ENCODE measurements at places on chromosomes 11 and 22.
A peak's percentile ranks its signal among the peaks of the same experiment; 100 is the strongest.

- peak; percentile 83 for DNase-seq
Observed at GRCh38 chr11:61815790-61816735, 740 bp downstream of the FADS1 start.

DNA sequence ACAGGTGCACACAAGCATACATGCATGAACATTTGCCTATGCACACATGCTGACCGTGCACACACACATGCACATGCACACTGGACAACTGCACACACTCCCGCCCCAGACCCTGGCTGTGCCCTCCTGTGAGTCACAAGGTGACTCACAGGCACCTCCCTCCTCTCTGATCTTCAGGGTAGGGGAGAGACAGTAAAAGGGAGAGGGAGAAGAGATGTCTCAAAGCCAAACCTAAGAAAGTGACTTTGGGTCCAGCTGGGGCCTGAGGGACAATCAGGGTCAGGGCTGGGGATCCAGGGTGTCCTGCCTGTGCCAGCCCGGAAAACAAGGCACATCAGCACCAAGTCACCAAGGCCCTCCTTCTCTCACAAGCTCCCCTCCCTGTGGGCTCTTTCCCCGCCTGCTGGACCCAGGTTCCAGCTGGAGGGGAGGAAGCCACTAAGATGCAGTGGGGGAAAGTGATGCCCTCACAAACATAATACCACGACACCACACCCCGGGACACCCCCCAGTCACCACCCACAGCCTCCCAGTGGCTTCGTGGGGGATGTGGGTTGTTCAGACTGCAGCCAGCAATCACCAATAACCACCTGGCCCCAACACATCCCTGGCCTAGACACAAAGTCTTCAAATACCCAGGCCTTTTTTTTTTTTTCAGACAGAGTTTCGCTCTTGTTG is 39.3 kb downstream of the PDGFB start:
- DNase-seq: peak; percentile 53

- DNase-seq: peak; percentile 36
Observed at GRCh38 chr11:102451681-102452460, 694 bp downstream of the TMEM123 start.

GRCh38 chr22:36197514-36198146 is 4.0 kb downstream of the APOL4 start:
- DNase-seq: peak; percentile 22

- DNase-seq: no peak
Observed at GRCh38 chr11:45167283-45167682, 20.8 kb downstream of the PRDM11 start.

DNA sequence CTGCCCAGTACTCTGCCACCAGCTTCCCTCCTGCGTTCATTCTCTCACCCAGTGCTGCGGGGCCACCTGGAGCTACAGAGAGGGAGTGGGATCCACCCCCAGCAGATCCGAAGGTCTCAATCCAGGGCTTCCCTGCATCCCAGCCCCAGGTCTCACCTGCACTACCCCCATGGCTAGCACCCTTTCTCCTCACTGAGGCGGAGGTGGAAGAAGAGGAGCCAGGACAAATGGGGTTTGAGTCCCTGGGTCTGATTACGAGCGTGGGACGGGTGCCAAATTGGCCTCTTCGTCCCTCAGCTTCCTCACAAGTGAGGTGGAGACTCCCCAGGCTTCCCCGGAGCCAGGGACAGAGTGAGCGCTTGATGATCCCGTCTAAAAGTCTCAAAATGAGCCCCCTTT is 64.2 kb downstream of the NFAM1 start:
- DNase-seq: no peak

GRCh38 chr11:82810738-82811137 is 77.1 kb upstream of the FAM181B start:
- DNase-seq: no peak

DNA sequence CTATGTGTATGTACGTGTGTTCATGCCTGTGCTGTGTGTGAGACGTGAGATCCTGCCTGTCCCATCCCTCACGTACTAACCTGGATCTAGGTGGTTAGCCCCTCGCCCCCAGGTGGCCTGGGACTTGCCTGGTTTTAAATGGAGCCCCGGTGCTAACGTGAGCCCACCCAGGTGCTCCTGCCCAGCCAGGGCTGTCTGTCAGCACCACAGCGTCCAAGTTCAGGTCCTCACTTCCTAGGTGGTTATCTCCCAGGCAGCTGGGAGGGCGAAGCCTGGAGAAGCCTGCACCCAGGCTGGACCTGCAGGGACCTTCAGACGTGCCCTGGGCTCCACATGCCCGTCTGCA is 86.0 kb downstream of the KCNQ1 start:
- no peak for DNase-seq

GRCh38 chr11:35539781-35540281 is 14.4 kb upstream of the PAMR1 start:
- peak; percentile 97 for DNase-seq

DNA sequence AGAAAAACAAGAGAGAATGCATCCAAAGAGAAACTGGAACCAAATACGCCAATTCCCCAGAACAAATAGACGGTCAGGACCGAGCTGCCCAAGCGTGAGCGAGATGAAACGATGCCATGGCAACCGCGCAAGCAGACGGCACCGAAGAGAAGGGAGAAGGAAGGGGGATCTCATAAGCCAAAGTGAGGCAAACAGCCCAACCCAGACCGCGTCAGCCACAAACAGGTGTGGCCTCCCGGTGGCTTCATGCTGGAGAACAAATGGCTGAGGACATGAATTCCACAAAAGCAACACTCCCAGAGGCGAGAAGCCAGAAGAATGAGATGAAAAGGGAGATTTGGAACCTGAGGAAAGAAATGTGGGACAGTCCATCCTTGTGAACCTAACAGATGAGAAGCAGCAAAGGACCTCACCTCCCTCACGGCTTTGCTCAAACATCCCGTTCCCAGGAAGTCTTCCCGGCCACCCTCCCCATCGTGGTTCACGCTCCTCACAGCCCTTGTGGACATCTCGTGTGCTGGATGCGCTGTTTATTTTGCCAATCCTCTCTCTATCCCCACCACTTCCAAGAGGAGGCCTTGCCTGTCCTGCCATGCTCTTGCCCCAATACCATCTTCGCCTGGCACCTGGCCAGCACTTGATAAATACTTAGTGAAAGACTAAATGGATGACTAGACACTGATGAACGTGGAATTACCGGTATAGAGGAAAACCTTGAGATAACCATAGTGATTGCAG is 89.1 kb upstream of the RTL6 start:
- no peak for DNase-seq

GRCh38 chr11:89736566-89736965 is 26.5 kb downstream of the TRIM77 start:
- no peak for DNase-seq

DNA sequence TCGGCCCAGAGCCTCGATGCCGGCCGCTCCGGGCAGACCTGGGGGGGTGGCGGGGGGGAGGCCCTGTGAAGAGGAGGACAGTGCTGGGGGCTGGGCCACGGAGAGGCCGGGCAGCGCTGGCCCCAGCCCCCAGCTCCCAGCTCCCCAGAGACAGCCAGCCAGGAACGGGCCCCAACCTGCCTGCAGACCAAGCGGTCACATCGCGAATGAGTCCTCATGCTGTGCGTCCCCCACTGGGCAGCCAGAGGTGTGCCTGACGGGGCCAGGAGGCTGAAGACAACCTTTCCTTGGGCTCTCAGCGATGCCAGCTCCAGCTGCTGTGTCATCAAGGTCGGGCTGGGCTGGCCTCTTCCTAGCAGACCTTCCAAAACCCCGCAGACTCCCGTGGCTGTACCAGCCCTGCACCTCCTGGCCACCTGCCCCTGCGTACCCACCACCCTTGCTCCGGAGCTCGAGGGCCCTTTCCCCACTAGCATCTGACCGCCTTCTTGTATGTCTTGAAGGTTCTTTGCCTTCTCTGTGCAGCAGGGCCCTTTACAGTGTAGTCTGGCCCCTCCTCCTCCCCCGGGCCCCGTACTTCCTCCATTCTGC is 88.4 kb downstream of the CDKN1C start:
- DNase-seq: no peak

DNA sequence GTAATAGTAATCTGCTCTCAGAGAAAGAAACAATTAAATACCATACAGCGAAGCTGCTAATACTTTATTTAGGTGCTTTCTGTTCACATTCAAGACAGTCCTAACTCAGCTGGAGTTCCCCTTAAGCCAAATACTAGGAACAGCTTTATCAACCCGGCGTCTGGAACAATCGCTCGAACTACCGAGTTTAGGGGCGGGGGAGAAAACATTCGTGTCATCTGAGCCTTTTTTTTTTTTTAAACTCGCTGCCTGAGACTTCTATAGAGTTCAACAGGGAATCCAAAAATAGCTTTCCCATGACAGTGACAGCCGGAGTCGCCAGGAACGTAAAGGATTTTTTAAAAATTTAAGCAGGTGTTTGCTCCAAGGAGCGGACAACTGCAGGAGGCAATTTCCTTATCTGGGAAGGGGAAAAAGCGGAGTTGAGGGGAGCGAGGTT is 852 bp downstream of the TRAF6 start:
- peak; percentile 26 for DNase-seq

- peak; percentile 16 for DNase-seq
Observed at GRCh38 chr11:10701982-10702381, 8.4 kb upstream of the IRAG1 start.

GRCh38 chr22:41974691-41975290 is 5.5 kb downstream of the SEPTIN3 start:
- no peak for DNase-seq

GRCh38 chr11:116613206-116613875 is 159.4 kb downstream of the BUD13 start:
- no peak for DNase-seq

GRCh38 chr22:26065847-26066246 is 103.4 kb upstream of the SEZ6L start:
- DNase-seq: no peak

GRCh38 chr11:113773092-113773415 is 438 bp downstream of the ZW10 start:
- DNase-seq: peak; percentile 33

- DNase-seq: no peak
Observed at GRCh38 chr11:44277196-44278090, 32.5 kb downstream of the ALX4 start.

- no peak for DNase-seq
Observed at GRCh38 chr11:90737444-90738050, 514.7 kb upstream of the CHORDC1 start.

DNA sequence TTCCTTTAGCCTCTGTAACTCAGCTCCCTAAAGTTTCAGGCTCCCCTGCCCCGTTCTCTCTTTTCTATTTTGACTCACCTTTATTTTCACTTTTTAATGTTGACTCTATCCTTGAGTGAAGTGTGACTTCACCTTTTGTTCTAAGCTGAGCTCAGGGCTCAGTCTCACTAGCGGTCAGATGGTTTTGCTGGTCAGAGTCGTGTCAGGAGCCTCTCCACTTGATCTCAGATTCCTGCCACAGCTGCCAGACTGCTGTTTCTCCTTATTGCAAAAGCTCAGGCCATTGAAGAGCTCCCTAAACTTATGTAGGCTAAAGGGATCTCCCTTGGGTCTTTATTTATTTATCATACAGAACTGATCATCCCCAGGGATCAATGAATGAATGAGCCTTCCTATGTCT is 13.7 kb upstream of the POU2AF2 start:
- no peak for DNase-seq

DNA sequence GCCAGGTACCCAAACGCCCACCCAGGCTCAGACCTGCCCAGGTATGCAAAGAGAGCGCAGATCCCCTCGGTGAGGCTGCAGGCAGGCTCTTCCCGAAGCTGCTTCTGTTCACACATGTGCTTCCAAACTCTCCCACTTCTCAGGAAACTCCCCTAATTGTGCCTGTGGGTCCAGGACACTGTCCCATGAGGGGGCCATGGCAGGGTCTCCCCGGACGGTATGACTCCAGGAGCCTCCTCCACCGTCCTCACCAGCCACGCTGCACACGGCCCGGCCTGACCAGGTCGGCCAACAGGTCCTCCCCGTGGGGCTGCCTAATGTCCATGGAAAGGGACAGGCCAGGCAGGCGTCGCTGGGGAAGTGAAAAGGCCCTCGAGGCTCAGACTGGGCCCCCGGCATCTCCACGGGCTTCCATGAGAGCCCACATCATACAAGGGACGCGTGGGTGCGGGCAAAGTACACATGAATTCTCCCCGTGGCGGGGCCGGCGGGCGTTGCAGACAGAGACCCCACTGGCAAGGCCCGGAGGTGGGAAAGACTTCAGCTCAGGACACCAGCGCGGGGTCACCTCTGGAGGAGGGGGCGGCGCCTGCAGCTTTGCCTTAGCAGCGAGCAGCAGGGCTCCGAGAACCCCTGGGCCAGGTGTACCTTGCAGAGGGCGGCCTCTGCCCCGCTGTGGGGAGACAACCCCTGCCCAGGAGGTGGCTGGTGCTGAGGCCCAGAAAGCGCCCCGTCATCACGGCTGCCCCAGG is 526.1 kb downstream of the BRD1 start:
- DNase-seq: no peak

DNA sequence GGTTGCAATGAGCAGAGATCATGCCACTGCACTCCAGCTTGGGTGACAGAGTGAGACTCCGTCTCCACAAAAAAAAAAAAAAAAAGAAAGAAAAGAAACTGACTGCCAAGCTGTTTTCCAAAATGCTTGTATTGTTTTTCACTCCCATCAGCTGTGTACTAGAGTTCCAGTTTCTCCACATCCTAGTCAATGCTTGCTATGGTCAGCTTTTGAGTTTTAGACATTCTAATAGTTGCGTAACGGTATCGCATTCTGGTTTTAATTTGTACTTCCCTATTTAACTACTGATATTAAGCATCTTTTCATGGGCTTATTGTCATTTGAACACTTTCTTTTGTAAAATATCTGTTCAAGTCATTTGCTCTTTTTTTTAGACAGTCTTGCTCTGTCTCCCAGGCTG is 55.7 kb downstream of the TSPAN18 start:
- no peak for DNase-seq

GRCh38 chr11:119782739-119783072 is 53.7 kb upstream of the NECTIN1 start:
- DNase-seq: no peak

DNA sequence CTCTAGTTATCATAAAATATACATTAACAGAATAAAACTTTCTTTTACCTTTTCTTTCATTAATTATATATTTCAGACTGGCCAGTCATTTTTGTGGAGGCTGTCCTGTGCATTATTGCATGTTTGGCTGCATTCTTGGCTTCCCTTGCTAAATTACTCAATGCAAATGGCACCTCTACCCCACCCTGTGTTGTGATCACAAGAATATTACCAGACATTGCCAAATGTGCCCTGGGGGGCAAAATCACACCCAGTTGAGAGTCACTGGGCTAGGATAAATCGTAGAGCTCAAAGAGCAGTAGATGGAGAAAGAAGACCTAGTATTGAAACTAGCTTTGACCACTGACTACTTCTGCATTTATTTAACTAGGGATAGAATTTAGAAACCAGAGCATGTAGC is 1257.8 kb upstream of the TENM4 start:
- no peak for DNase-seq

DNA sequence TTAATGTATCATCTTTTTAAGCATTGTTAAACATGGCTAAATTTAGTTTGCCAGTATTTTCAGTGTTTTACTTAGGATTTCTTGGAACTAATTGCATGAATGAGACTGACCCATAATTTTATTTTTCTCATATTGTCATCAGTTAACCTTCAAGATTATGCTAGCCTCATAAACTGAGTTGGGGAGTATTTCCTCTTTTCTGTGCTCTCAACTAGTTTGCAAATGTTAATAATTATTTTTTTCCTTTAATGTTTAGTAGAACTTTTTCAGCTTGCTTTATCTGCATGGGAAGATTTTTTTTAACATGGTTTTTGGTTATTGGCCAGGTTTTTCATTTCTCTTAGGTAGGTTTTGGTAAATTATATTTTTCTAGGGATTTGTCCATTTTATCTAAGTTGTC is 235.4 kb upstream of the SESN3 start:
- DNase-seq: no peak

- no peak for DNase-seq
Observed at GRCh38 chr22:20031732-20032406, 11.0 kb downstream of the TANGO2 start.

- peak; percentile 95 for DNase-seq
Observed at GRCh38 chr11:48063424-48063978, 83.1 kb downstream of the PTPRJ start.
